ENCODE measurements at places on chromosomes 4 and X.

DNA sequence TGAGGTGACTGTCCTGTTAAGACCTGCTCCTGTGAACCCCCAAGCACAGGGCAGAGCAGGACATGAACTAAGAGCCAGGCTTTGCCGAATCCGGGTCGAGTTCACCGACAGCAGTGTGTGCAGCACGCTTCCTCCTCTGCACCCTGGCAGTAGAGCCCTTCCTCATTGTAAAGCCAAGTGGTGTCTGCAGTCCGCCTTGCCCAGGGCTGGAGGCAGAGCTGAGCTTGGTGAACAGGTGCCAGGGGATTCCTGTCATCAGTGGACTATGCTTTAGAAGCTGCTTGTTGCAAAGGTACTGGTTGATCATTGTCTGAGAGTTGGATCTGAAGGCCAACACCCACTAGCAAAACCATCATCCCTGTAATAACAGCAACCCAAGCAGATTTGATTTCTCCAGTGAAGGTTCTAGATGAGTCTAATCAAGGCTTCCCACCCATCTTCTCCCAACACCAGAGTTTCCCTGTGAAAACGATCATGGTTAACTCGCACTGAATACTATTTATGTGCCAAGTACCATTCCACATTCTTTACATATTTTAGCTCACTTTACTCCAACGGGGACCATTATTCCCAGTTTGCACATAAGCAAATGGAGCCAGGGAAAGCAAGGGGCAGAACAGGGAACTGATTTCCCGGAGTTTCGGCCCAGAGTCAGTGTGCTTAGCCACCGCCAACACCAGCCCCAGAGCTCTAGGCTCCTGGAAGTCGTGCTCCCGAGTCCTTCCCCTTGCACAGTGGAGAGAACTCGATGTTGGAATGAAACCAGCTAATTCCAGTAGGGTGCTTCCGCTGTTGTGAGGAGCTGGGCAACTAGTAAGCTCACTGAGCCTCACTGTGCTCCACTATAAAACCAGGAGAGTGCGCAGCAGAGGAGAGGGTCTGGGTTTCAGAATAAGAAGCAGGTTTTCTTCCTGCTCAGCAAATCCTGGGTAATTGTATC, 1.4 kb upstream of the SLC34A2 start:
- no peak for DNase-seq

GRCh38 chr4:70892086-70892769, 9.9 kb upstream of the MOB1B start:
- DNase-seq: peak; percentile 6

DNA sequence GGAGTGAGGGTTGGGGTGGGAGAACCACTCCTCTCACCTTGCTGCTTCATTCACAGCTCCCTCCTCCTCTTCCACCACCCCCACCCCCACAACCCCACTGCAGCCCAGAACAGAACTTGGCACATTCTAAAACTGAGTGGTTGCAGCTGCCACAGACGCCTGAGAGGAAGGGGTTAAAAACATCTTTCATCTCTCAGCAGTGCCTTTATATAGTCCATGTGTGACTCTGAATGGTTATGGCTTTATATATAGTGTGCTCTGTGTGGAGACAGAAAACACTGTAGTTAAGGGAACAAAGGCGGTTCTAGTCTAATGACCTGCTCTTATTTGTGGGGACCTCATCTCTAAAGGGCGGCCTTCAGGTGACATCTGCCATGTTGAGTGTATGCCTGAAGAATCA, 144.8 kb downstream of the BCOR start:
- DNase-seq: no peak

DNA sequence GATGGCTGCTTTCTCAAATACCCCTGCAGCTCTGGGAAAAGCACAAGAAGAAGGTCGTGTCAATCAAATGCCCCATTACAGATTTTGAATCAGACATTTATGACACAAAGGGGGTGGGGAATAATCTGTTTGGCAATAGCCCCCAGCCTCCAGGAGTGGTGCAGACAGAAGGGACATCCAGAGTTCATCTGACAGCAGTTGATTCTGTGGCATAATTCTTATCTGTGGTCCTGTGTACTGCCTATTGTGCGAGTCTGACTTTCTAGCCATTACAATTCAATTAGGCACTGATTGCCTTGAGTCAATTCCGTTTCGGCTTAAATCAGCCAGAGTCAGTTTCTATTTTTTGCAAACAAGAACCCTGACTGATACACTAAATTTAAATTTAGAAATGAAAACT, 28.6 kb upstream of the DCLK2 start:
- no peak for DNase-seq

GRCh38 chrX:35890699-35891098, 28.8 kb upstream of the CFAP47 start:
- DNase-seq: peak; percentile 0

- peak; percentile 5 for DNase-seq
These were observed 96.4 kb downstream of the FAM13A start for GRCh38 chr4:88960576-88960975.

- no peak for DNase-seq
These were observed 8.7 kb downstream of the DKK2 start for GRCh38 chr4:107027379-107027778.

DNA sequence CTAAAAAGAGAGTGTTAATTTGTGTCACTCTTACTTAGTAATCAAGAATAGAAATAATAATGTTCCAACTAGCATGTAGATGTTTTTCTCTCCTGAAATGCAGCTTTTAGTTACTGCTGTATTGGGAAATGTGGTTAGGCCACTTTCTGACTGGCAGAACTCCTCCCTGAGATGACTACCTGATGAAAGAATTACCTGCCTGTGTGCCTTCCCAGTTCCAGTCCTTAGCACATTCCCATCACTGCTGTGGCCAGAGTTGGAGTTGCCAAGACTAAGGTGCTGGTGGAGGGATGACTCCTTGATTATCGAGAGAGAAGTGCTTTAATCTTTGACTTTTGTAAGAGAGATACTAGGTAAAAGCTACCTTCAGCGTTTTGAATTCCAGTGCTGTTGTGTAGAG, 9.5 kb downstream of the GAB1 start:
- DNase-seq: no peak

- DNase-seq: peak; percentile 34
These were observed 103.5 kb downstream of the LDB2 start for GRCh38 chr4:16794816-16795445.

GRCh38 chrX:115553171-115553570, 7.8 kb upstream of the PLS3 start:
- DNase-seq: no peak

Data from CD4-positive, alpha-beta T cell treated with Interleukin-17A for 1 hour (primary cell).